ENCODE measurements at places on chromosomes 3 and 15.

- DNase-seq: no peak
Observed at GRCh38 chr15:78415284-78415683, 22.7 kb upstream of the IREB2 start.

DNA sequence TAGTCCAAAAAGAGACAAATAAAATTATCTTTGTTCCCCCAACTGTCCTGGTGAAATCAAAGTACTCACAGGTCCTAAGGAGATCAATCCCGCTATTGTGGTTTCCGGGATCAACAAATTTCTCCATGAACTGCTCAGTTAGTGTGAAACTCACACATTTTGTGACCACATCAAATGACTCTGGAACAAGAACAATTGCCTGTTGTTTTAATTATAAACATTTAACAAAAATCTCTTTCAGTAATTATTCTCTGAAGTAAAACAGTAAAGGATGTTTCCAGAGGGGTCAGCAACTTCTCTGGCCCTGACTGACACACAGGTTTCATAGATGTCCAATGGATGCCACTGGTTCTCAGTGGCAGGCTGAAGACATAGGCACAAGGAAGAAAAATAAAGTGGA, 3.9 kb downstream of the CLDND1 start:
- no peak for DNase-seq

GRCh38 chr3:78978037-78978436, 789.8 kb downstream of the ROBO1 start:
- no peak for DNase-seq

DNA sequence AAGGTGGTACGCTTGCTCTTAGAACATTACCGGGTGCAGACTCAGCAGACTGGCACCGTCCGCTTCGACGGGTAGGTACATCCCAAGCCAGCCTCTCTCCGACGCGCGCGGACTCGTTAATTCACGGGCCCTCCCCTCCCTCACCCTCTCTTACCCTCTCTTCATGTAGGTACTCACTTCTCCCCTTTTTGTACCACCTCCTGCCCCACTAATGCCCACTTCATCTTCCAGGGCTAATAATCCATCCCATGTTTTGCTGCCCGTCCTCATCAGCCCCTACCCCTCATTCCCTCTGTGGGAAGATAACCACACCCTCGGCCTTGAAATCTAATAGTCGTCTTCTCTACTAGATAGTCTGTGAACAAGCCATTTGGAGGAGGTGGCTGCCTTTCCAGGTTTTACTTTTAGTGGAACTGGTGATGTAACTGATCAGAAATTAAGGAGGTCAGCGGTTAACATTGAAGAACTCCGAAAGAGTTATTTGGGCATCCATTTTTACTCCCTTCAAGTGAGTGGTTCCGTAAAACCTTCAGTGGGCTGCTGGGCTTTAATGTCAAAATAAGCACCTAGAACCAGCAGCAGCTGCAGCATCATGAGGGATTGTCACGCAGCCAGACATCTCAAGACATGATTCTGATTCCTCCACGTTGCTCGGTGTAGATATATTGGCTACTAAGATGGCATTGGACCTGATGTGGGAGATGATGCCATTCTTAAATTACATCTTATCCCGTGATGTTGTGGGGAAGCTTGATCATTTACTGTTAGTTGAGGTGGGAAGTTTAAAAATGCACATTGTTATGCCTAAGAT, 1.3 kb downstream of the FEM1B start:
- DNase-seq: no peak

DNA sequence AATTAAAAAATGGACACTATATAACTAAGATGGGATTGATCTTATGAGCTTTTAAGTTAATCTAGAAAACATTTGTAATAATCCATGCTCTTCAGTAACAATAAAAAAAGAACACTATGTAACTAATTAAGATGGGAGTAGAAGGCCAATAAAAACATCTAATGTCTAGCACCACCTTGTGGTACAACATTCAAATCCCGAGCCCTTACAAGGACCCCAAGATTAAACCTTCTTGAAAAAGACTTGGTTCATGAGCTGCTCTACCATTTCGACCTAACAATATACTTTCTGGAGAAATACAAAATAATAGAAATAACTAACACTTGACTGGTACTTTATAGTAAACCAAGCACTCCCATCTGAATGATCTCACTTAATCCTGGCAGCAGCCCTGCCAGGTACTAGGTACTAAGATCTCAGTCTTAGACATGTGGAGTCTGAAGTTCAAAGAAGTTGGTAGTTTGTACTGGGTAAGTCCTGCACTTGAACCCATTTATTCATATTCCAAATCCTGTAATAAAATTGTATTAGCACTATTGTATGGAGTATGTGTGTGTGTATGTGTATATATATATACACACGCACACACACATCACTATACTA, 21.8 kb downstream of the METTL6 start:
- DNase-seq: no peak

Measured in nephron progenitor cell (in vitro differentiated cells).